Fibroblast of upper back skin (primary cell): ENCODE measurements at places on chromosomes 1 and 21.

DNA sequence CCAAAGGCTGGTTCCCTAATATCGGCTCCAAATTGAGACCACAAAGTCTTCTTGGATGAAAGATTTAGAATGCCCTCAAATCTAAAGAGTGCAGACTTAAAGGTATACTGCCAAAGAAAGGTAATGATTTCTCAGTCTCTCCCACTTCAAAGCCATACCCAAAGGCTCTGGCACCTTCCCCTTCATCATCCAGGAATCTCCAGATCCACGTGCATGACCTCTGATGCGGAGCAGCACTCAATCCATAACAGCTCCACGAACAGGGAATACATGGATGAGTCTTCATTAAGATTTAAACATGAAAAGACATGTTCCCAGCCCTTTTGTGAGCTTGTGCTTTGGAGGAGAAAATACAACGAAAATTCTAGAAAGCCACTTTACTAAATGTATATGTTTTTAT, 453.9 kb downstream of the DSCAM start:
- no peak for DNase-seq

GRCh38 chr1:159071970-159072582, 4.5 kb downstream of the AIM2 start:
- DNase-seq, result peak; percentile 67

- DNase-seq, result no peak
Measured at GRCh38 chr1:19416921-19417470, 68.3 kb downstream of the CAPZB start.

GRCh38 chr1:7983086-7983778, 21.7 kb downstream of the PARK7 start:
- no peak for DNase-seq

GRCh38 chr1:40303051-40303771, 13.9 kb downstream of the COL9A2 start:
- no peak for DNase-seq

GRCh38 chr1:159554696-159555095, 18.9 kb upstream of the OR10J5 start:
- DNase-seq, result no peak

- peak; percentile 35 for DNase-seq
Measured at GRCh38 chr1:22641906-22642636, 1.4 kb upstream of the C1QC start.

DNA sequence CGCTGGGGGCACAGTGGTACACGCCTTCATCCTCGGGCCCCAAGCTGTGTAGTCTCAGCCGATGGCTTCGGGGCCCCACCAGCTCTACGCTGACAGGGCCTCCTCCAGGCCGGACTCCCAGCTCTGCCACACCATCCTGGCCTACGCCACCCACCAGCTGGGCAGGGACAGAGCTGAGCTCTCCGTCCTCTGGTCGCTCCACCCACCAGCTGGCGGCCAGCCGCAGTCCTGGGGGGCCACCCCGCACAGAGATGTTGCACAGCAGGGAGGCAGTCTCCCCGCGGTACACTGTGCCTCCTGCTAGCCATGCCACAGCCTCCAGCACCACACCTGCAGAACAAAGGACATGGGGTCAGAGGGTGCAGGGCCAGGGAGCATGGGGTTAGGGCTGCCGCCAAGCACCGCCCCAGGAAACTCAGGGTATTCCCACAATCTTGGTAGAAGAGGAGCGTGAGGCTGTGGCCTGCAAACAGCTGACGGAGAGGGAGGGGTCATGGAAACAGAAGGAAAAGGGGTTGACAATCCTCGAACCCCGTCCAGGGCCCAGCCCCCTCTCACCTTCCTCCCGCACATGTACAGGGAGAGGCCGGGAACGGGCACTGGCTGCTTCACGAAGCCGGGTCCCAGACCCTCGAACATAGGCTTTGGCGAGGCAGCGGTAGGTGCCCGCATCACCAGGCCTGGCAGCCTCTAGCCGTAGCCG, 5.9 kb downstream of the IGSF8 start:
- no peak for DNase-seq
